ENCODE measurements at places on chromosomes 7 and 10.
A peak's percentile ranks its signal among the peaks of the same experiment; 100 is the strongest.

DNA sequence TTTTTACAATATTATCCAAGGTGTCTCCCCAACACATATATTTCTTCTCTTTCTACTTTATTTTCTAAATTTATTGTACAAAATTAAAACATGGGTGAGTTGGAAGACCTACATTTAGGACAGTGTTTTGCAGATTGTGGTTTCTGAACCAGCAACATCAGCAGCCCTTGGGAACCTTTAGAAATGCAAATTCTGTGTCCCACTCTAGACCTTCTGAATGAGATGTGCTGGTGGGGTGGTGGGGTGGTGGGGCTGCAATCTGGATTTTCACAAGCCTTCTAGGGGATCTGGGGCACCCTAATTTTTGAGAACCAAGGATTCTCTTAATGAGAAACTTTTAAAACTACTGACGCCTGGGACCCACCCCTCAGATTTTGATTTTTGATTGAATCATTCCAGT lies 7.4 kb upstream of the PAPSS2 start:
- DNase-seq = no peak

GRCh38 chr7:117412946-117413559 lies 14.2 kb downstream of the ASZ1 start:
- no peak for DNase-seq

DNA sequence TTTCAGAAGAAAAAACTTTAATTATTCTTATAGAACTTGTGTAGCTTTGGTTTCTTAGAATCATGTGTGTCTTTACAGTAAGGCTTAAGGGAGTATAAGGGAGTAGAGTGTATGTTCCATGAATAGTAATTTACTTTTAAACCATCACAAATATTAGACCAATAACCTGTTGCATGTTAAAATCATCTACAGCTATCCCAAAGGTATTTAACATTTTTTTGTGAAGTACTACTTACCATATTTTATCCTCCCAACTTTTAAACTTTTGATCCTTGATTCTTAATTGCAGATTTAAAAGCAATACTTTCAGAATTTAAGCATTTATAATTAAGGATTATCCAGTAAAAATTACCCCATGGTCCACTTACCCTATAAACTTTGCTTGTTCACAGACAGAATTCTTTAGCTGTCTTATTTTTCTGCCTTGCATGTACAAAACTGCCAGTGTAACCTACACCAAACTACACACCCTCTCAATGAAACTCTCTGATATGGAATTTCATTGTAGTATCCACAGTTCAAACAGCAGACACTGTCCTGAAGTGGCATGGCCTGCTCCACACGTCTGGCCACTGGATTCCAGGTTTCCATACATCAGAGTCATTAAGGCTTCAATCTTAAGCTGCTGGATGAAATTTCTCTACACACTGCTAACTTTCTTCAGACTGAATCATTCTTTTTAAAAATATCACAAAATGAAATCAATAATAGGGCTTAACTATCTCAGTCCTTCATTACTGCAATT lies 5.8 kb downstream of the GLI3 start:
- DNase-seq = no peak

- DNase-seq = peak; percentile 38
These were observed 613 bp downstream of the OAT start for GRCh38 chr10:124417895-124418725.

GRCh38 chr10:3172081-3172445 lies 519 bp downstream of the PITRM1 start:
- peak; percentile 75 for DNase-seq

DNA sequence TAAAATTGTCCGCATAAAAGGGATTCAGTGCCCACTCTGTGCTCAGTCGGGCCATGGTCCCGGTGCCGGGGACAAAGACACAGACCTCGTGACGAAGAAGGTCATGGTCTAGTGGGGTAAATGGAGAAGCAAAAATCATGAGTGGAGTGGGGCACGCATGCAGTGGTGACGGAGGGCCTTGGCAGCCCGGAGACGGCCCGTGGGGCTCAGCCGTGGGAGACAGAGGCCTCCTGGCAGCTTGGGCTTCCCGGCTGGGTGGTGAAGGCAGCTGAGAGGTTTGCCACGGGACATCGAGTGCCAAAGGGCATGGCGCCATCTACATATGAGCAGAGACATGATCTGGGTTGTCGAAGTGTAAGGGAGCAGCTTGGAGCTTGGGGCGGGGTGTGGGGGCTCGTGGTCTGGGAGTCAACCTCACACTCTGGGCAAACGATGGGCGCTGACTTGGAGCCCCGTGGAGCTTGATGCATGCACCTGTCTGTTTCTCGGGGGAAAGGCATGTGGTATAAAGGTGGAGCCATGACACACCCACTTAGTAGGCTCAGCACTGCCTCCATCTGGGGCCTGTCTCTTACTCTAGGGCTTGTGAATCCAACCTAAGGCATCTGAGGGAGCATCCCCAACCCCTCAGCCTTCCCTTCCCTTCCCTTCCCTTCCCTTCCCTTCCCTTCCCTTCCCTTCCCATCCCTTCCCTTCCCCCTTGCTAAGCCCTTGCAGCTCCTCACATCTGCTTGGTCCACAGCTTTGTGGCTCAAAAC lies 151.0 kb upstream of the INSYN2A start:
- DNase-seq = no peak

- no peak for DNase-seq
These were observed 2.3 kb downstream of the HOXA10 start for GRCh38 chr7:27171637-27172314.

DNA sequence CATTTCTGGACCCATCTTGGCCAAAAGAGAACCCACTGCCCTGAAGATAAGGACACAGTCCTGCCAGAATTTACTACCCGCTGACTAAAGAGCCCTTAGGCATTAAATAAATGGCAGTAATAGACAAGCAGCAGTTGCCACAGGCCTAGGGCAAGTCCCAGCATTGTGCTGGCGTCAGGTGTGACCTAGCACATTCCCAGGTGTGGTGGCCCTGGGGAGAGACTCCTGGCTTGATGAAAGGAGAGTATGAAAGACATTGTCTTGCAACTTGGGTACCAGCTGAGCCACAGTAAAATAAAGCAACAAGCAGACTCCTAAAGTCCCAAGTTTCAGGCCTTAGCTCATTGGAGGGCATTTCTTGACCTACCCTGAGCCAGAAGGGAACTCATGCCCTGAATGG lies 715.7 kb upstream of the SORCS1 start:
- DNase-seq = no peak

DNA sequence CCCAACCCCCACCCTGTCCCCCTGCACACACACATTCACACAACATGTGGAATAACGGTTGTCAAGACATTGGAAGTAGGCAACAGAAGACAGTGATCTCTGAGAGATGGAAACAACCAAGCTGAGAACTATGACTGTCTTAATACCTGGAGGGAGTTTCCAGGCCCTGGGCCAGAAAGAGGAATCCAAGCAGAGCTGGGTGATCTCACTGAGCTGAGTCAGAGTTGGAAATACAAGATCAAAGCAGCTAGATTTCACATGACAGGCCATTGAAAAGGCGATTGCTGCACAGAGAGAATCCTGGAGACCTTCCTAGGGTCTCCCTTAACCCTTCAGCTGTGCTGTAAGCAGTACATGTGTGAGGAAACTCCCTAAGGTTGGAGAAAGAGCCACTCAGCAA lies 165.8 kb upstream of the PRSS1 start:
- DNase-seq = peak; percentile 62

- DNase-seq = no peak
These were observed 73.1 kb upstream of the HECW1 start for GRCh38 chr7:43039346-43039745.

GRCh38 chr10:121974535-121975294 lies at the start of gene NSMCE4A:
NSMCE4A (minus strand) TSS chr10:121975217; CDS start chr10:121975165, 52 bp downstream.
- peak; percentile 47 for DNase-seq

DNA sequence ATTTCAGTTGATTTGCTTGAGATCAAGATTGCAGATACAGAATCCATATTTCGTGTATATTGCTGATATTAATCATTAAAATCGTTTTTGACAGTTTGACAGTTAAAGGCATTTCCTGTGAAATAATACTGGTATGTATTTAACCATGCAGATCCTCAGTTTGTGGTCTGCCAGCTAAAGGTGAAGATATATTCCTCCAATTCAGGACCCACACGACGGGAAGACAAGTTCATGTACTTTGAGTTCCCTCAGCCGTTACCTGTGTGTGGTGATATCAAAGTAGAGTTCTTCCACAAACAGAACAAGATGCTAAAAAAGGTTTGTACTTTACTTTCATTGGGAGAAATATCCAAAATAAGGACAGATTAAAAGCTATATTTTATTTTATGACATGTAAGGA lies 94.3 kb downstream of the PTEN start:
- DNase-seq = no peak

DNA sequence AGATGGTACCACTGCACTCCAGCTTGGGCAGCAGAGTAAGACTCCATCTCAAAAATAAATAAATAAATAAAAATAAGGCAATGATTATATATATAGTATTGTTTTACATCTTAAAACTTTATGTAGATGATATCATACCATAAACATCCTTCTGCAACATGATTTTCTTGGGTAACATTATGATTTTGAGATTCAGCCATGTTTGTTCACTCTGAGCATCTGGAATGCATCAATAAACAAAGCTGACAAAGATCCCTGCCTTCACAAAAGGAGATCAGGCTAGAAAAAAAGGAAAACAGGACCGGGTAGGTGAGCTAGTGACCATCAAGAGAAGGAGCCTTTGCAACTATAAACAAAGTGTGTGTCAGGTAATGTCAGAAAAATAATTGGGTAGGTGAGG lies 31.9 kb upstream of the KAT6B start:
- DNase-seq = no peak

DNA sequence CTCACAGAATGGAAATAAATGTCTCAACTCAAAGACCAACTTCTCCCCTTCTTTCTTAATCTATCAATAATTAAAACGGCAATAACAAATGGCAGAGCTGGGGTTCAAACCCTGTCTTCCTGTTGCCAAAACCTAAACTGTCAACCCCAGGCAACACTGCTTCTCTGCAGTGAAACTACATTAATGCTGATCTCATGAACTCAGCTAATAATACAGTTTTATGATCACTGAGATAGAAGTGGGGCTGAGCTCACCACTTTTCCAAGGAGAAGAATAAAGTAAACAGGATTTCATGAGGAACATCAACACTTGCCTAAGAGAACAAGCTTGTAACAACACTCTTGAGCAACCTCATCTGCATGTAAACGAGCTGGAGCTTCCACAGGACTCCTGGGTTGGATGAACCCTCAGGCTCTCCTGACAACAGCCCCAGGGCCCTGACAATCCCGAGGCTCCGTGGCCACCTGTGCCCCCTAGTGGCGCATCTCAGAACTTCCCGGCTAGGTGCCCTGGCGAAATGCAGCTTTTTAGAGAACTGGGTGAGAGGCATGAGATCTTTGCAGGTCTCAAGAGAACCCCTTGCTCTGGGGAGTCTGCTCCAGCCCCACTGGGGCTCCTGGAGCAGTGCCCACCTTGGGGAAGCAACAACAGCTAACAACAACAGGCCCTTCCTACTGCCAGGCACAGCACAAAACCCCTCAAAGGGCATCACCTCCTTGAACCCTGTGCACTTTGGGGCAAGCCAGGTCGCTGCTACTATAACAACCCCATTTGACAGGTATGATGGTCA lies 169.3 kb downstream of the SH3PXD2A start:
- peak; percentile 31 for DNase-seq

- DNase-seq = no peak
These were observed 19.4 kb upstream of the SGCE start for GRCh38 chr7:94675356-94675755.

DNA sequence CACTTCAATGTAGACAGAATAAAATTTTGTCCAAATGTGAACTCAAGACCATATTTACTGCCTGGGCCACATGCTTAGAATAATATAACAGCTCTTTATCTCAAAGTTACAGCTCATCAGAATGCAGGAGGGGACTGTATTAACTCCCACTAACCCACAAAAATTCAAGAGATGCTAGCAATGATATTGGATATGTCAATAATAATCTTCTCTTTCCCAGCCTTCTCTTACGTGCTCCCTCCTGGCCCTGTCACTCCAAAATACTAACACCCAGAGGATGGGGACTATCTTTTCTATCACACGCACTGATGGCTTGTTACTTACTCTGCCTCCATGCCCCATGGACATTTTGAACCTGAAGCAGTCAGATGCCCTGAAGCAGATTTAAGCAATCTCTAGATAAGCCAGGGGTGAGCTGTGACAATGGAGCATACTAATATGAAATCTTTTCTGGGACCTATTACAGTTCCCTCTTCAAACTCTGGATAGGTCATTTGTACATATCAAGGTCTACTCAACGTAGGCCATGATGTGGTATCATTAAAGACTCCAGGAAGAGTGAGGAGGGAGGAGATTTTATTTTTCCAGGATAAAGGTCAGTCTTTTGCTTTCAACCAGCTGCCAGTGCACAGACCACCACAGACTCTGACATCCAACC lies 803.0 kb downstream of the GRM8 start:
- no peak for DNase-seq

DNA sequence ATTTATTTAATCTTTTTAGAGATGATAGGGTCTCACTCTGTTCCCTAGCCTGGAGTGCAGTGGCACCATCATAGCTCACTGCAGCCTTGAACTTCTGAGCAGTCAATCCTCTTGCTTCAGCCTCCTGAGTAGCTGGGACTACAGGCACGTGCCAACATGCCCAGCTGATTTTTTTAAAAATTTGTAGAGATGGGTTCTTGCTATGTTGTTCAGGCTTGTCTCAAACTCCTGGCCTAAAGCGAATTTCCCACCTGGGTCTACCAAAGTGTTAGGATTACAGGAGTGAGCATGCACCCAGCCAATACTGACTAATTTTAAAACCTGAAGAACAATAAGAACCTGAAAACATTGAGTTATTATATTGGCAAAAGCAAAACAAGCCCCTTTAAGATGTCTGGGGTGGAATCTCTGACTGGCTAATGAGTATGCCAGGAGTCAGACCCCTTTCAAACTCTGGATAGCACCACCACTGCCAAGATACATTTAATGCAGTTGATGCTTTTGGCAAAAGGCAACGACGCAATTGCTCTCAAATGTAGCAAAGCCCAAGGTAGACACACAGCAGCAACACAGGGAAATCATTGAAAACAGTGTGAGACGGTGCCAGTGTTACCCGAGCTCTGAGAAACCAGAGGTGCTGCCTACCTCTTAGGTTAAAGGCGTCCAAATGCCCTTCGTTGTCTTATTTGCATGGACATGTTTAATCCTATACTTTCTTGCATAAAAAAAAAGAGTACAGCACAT lies 40.7 kb upstream of the TOMM7 start:
- DNase-seq = no peak

DNA sequence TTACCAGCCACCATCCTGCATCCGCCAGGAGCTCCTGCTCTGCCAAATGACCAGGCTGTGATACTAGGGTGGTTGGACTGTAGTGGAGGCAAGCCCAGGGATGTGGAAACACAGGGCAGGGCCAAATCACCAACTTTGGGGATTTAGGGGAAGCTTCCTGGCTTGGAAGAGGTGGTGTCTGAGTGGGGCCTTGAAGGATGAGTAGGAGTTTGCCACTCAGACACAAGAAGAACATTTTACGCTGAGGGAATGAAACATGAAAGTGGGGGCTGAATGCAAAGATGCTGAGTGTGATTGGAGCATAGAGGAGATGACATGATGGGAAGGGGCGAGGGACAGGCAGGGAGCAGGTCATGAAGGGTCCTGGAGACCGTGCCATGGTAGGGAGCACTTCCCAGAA lies 329.5 kb downstream of the RPS24 start:
- DNase-seq = no peak
